Right ventricle myocardium superior (tissue), 1 donor: ENCODE measurements at places on chromosomes 16 and 17. TPM values are rescaled to one million over a fixed set of nuclear protein-coding genes. Genes with fewer than 3 reads are reported as not detected.

- no peak for DNase-seq
These were observed 123.1 kb upstream of the MON1B start for GRCh38 chr16:77067900-77068299.

DNA sequence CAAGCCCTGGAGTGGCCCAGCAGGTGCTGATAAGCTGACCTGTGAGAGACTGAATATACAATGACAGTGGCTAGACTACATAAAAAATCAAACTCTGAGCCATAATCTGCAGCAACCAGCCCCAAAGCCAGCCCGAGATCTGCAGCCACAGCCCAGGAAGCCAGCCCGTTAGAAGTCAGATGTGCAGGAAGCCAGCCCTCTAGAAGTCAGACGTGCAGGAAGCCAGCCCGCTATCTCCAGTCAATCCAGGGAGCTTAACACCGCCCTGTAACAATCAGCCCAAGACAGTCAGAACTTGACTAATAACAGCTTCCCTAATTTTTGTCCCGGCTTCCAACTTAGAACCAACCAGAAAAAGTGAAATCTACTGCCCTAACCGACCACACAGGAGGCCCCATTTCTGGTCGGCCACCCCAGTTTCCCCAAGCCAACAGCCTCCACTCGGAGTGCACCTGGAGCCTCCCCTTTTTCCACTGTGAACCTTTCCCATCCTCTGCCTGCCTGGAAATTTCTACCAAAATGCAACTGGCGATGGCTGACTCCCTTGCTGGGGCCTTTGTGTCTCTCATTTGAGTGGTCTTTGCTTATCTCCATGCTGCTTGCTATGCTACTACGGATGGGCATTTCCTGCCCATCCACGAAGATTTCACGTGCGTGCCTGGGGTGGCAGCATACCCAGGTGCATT, 769.3 kb downstream of the KCNJ18 start:
- no peak for DNase-seq

- no peak for DNase-seq
These were observed 6.1 kb downstream of the GOT2 start for GRCh38 chr16:58727796-58728568.

- no peak for DNase-seq
These were observed 46.1 kb downstream of the PRMT7 start for GRCh38 chr16:68356919-68357286.

GRCh38 chr17:76445697-76446448, 7.1 kb downstream of the UBE2O start:
- DNase-seq, result no peak

CD7 gene
- total RNA-seq, result 0.75 TPM

DNA sequence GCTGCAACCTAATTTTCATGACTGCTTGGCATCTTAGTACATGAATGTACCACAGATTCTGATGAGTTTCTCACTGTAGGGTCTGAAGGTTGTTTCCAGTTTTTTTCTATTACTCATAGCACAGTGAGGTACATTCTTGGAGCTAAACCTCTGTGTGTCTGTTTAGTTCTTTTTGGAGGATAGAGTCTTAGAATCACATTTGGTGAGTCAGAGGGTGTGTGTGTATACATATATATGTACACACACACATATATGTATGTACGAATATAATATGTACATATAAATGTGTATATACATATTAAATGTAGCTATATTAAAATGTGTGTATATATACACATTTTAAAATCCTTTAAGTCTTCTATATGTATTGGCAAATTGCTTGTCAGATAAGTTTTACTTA, 72.9 kb downstream of the NTN1 start:
- no peak for DNase-seq

- DNase-seq, result peak; percentile 63
These were observed 2.5 kb downstream of the KRT32 start for GRCh38 chr17:41464682-41465081.

GRCh38 chr16:4338125-4338582, 13.0 kb downstream of the PAM16 start:
- DNase-seq, result no peak

- no peak for DNase-seq
These were observed 2.1 kb downstream of the TEPSIN start for GRCh38 chr17:81236784-81237183.

EPX gene
- total RNA-seq, result not detected

- DNase-seq, result no peak
These were observed 3.3 kb downstream of the ORMDL3 start for GRCh38 chr17:39923836-39924690.

DNA sequence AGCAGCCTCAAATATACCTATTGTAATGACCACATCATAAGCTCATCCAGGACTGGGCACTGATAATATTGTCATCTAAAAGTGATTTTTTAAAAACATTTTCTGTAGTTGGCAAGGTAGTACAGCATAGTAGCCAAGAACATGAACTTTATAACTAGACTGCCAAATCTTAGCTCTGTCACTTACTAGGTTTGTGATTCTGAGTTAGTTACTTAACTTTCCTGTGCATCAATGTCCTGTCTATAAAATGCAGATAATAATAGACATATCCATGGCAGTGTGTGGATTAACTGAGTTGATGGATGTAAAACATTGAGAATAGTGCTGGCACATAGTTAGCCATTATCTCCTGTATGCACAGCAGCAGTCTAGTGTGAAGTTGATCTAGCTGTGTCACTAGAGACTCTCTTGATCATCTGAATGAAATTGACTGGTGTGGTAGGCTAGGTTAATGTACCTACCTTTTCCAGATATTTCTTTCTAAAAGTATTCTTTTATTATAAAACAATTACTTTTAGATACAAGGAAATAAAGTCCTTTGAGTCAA, 101.5 kb downstream of the STXBP4 start:
- no peak for DNase-seq

GRCh38 chr17:17494870-17495535, 1.2 kb downstream of the RASD1 start:
- DNase-seq, result peak; percentile 83

ATP2A1 gene
- total RNA-seq, result not detected

- no peak for DNase-seq
These were observed 6.2 kb downstream of the SP2 start for GRCh38 chr17:47902039-47902744.

GRCh38 chr16:17768257-17768656, 297.5 kb upstream of the XYLT1 start:
- no peak for DNase-seq

GRCh38 chr16:83652943-83653342, 154.8 kb upstream of the HSBP1 start:
- DNase-seq, result no peak

TNFRSF17 gene
- not detected for total RNA-seq

DNA sequence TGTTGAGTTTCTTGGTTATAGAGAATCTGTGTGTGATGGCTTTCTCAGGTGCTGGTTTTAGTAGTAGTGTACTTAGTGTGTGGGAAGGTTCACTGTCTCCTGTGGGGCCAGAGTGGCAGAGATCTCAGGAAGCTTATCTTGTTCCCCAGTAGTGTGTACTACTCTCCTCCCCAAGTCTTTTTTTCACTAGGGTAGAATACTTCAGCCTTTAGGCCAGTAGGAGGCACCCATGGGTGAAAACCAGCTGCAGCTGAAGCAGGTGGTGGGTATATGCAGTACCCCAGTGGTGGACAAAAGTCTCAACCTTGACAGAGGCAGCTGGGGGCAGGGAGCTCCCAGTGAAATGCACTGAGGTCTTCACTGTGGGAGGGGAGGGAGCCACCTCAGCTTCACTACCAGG, 109.9 kb downstream of the PHKB start:
- DNase-seq, result no peak
